ENCODE measurements at places on chromosomes 6 and 20.

DNA sequence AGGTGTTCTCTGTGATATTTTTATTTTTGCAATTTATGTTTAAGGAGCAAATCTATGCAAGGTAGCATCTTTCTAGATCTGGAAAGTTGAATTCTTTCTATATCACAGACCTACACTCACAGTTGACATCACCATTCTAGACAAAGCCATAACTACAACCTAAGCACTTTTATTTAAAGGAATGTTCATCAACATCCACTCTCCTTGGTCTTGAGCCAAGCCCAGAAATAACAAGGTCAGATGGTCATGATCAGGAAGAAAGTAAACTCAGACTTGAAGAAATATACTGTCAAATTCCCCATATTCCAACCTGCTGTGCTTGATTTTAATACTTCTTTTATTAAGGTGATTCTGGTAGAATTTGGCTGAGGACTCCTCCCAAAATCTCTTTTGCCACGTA is 32.2 kb downstream of the MMUT start:
- DNase-seq: no peak

DNA sequence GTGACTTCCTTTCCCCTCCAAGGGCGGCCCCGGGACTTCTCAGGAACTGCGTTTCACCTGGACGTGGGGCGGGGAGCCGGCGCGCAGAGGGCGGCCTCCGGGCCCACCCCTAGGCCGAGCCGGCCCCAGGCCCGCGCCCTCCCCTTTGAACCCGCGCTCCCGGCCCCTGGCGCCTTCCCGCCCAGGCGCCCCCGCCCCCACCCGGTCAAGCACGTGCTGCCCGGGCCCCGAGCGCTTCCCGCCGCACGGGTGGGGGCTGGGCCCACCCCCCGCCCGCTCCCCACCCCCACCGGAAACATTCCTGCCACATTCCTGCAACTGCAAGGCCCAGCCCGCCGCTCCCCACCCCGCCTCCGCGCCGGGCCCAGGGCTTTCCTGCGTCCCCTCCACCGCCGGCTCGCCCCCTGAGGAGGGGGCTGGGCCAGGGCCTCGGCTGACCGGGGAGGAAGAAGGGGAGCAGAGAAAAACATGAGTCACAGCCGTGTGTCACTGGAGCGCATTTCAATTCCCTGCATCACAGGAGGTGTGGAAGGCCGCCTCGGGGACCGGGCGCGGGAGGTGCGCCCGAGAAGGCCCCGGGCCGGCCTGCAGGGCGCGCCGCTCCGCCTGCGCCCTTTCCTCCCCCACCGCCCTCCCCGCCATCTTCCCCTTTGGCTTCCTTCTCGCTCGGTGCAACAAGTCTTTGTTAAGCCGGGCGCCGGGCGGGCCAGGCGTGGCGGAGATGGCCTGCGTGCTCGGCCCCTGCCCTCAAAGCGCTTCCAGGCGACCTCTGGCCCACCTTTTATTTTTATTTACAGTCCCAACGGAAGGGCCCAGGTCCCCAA is 1.2 kb upstream of the HMGA1 start:
- peak; percentile 44 for DNase-seq

- no peak for DNase-seq
Measured at GRCh38 chr6:128554302-128554701, 33.9 kb upstream of the PTPRK start.

DNA sequence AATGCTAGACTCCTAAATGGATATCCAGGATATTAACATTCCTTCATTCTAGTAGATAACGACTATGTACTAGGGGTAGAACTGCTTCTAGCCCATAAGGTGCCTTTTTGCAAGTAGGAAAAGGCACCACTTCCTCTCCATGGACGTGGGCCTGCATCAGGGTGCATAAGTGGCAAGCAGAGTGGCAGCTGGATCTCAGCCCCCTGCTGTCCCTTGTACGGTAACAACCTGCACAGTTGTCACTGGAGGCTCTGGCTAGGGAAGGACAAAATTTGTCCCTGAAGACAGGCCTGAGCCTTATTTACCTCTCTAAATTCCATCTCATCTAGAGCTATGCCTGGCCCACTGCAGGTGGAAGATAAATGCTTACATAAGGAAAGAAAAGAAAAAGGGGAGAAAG is 42.5 kb upstream of the SAYSD1 start:
- no peak for DNase-seq

DNA sequence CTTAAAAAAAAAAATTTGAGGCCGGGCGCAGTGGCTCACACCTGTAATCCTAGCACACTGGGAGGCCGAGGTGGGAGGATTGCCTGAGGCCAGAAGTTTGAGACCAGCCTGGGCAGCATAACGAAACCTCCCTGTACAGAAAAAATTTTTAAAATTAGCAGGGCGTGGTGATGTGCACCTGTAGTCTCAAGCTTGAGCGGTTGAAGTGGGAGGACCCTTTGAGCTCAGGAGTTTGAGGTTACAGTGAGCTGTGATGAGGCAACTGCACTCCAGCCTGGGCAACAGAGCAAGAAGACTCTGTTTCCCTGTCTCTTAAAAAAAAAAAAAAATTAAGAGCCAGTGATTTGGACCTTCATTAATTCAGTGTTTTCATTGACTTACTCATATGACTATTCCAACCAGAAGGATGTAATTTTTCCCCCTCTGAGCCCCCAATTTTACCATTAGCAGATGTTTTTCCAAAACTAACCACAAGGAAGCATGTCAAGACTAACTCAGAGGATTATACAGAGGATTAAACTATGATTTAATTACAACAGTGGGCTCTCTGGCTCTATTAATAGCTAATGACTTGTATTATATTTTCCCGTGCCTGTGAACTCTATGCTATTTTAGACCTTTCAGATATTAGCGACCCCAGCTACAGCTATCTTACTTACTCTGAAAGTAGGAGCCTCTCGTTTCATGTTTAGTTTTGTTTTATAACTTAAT is 75.1 kb downstream of the ARID1B start:
- DNase-seq: no peak

DNA sequence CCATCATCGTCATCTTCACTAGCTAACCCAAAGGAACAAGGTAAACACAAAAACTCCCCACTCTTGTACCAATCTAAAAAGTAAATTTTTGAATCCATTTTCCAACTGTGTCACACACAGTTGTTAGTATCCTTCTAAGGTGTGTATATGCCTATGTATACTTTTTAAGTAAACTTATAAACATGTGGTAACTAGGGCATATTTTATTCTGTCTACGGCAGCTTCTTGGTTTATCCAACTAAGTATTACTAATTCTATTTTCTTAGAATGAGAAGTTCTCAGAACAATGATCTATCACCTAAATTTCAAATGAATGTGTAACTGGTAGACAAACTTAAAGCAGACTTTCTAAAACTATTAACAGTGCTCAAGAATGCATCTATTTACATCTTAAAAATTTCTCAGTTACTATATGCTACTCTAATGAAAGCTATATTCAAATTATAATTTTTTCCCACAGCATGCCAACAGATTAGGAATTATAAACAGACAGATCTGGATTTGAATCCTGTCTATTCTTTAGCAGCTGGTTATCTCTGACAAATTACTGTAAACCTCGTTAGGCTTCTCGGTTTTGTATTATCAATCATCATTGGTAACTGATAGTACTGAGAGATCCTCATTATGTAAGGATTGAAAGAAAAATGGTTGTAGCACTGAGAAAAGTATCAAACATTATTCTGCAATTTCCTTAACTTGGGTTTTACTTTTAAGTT is 1.8 kb upstream of the PLN start:
- no peak for DNase-seq

- DNase-seq: no peak
Measured at GRCh38 chr20:4014031-4014474, 1.3 kb downstream of the RNF24 start.

- no peak for DNase-seq
Measured at GRCh38 chr20:46293084-46293483, 15.2 kb downstream of the CDH22 start.

- no peak for DNase-seq
Measured at GRCh38 chr6:167963589-167964057, 33.8 kb upstream of the KIF25 start.

DNA sequence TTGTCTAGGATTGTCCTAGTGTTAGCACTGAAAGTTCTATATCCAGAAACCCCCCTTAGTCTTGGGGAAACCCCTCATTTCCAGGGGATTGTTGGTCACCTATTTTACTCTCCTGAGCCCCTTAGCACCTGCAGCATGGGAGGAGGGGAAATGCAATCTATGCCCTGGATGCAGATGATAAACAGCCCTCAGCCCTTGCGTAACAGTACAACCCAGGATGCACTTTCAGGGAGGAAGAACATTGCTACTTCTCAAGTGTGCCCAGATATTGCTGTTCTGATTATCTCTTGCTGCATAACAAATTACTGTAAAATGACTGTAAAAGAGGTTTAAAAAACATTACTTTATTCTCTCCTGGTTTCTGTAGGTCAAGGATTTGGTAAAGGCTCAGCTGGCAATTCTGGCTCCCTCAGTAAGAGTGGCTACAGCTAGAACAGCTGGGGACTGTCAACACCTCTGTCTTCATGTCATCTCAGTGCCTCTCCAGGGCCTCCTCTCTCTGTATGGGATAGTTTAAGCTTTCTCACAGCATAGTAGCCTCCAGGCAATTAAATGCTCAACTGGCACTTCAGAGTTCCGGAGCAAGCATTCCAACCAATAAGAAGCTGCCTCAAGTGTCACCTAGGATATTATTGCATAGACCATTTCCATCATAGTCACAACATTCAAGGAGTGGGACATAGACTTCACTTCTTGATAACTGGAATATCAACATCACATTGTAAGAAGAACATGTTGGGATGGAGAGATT is 117.8 kb upstream of the FOXO3 start:
- DNase-seq: no peak
